ENCODE measurements at places on chromosomes 6 and 20.

DNA sequence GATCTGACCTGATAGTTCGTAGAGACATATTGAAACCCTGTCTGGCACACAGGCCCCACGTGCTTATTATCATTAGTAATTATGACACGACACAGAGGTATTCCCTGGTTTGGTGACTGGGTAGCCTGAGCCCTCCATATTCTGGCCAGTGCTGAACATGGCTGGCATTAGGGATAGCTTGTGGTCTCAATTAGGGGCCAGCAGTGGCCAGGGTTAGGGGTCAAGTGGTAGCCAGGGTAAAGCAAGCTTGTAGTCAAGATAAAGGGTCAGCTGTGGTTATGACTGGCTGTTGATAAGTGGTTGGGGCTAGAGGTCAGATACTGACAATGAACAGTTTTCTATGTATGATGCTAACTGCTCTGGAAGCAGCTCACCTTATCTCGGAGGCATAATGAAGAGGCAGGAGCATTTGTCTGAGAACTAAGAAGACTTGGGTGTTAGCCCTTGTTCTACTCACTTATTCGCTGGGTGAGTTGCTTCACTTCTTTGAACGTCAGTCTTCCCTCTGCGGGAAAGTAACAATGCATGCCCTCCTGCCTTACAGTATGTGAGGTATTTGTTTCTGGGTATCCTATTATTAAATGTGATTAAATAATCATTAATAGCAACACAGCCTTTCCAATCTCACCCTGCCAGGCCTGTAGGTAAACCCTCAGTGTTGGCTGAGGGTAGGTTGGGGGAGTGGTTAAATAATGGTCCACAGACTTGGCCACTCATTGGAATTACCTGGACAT lies 66.7 kb downstream of the VEGFA start:
- DNase-seq, result no peak

- no peak for DNase-seq
Observed at GRCh38 chr6:11002176-11002575, 41.9 kb downstream of the ELOVL2 start.

GRCh38 chr6:52500238-52501129 lies 76.4 kb downstream of the TRAM2 start:
- DNase-seq, result no peak

- no peak for DNase-seq
Observed at GRCh38 chr20:5474646-5475550, 158.1 kb upstream of the PROKR2 start.

- DNase-seq, result no peak
Observed at GRCh38 chr6:41269166-41269565, 17.3 kb downstream of the TREM1 start.

DNA sequence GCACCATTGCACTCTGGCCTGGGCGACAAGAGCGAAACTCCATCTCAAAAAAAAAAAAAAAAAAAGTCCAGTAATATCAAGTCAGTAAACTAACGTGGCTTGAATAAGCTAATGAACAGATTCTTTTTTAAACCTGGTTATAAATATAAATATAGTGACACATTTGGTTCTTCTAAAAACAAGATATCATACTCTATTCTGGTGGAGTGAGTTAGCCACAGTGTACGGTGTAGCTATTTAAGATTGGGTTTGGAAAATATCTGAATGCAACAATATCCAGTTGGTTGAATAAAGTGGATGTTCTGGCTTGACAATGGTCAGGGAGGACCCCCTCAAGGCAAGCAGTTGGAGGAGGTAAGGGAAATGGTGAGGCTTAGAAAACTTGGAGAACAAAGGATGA lies 5.9 kb upstream of the DEK start:
- no peak for DNase-seq

- DNase-seq, result no peak
Observed at GRCh38 chr6:110720066-110720465, 95.2 kb downstream of the CDK19 start.

DNA sequence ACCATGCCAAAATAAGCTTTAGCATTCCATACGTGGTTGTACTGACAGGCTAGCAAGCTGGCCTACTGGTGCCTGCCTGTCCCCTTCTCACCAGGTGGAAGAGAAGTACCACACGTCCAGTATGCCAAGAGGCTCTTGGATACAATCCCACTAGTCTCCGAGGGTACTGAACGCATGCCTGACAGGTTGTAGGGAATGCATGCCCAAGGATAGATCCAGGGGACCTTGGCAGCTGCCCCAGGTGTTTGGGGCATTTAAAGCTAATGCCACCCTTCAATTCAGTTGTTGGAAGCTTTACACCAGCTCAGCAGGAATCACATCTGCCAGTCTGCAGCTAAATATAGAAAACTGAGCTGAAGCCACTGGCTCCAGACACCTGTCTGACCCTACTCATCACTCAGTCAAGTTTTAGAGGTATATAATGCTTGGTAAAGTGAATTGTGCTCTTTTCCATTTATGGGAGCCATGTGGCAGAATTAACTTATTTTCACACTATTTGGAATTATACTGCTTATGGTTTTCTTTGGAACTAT lies 4.9 kb downstream of the TUBB2B start:
- peak; percentile 37 for DNase-seq

GRCh38 chr20:32457479-32457986 lies 99.4 kb downstream of the ASXL1 start:
- peak; percentile 41 for DNase-seq

DNA sequence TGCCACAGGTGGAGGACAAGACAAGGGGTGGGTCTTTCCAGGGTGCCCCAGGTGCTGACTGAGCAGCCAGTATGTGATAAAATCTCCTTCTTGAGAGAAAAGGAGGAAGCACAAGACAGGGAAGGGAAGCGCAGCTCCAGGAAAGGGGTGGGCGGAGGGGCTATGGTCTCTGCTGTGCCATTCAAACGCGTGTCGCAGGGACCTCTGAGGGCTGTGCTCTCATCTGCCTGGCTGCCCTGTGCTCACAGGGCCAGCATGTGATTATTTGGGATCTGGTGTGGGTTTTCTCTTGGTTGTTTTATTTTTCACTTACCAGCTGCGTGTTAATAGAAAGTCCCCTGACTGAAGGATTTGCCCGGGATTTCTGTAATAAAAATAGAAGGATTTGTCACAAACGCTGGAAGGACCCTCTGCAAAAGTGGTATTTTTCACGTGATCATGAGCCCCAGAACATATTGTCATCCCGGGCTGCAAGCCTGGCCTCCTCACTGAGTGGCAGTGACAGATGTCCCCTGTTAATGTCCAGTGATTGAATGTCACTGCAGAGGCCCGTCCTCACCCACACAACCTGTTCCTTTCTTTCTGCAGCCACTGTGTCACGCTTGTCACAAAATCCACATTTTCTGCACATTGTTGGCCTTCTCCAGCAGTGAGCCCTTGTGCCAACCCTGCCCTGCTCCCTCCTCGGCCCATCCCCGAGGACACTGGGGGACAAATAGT lies 35.0 kb upstream of the VSX1 start:
- no peak for DNase-seq

DNA sequence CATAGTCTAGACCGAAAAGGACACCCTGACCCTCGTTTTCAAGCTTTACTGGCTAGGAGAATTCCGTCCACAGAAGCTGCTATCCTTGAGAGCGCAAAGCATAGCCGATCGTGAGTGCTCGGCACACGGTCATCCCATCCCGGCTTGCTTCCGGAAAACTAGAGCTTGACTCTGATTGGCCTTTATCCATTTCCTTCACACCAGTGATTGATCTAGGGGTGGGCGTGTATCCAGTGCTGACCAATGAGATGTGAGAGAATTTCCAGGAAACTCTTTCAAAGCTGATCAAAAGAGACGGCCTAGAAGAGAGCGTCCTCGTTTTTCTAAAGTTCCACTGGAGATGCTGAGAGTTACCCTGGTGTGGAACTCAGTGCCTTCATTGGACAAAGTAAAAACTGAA lies 41.0 kb upstream of the NFATC2 start:
- no peak for DNase-seq

GRCh38 chr6:46925563-46926253 lies 4.0 kb upstream of the ADGRF5 start:
- no peak for DNase-seq

GRCh38 chr20:41072190-41072863 lies 43.7 kb downstream of the TOP1 start:
- DNase-seq, result no peak

DNA sequence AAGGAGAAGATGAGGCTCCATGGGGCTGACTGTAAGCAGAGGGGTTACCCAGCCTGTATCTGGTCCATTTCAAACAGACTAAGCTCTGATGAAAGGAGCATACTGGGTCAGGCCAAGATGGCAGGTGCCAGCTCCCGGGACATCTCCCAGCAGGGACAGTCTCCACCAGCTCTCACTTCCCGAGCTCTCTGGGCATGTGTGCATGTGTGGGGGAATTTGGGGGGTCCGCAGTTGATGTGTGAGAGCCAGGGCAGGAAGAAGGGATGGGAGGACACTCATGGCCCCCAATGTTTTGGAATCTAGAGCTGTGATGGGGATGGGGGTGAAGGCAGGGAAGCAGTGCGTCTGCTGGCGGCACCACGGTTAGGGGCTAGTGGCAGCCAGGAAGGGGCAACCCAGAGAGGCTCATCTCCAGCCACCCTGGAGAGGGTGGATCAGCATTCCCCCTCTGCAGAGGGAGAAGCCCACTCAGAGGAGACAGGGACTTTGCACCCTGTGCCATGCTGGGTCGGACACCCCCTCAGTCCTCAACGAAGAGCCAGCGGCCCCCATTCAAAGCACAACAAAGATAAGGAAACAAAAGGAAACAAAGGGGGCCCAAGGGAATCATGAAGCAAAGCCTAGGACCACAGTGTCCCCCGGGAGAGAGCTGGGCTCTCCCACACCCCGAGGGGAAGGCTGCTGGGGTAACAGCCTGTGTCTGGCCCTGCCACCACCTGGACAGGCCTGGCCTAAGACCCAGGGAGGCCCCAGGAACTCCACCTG lies 52.4 kb downstream of the DSTN start:
- no peak for DNase-seq

GRCh38 chr6:27241443-27241842 lies 6.1 kb upstream of the PRSS16 start:
- DNase-seq, result no peak

- no peak for DNase-seq
Observed at GRCh38 chr20:37943033-37943432, 40.1 kb downstream of the VSTM2L start.

DNA sequence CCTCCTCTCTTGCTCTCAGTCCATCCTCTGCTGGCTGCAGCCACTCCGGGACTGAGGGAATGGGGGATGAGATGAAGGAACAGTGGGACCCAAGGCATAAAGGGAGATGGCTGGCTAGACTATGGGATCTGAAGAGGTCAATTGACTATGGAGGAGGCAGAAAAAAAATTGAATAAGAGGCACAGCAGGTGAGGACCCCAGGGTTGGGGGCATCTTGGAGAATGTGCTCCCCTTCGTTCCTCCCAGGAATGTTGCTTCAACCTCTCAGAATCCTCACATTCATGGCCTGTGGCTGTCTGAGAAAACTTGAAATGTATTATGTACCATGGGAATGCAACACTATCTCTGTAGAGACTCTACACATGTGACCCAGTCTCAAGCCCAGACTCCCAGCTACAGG lies 121.0 kb downstream of the SLC22A3 start:
- no peak for DNase-seq

- peak; percentile 43 for DNase-seq
Observed at GRCh38 chr6:21103626-21104224, 489.8 kb upstream of the SOX4 start.
